ENCODE measurements at places on chromosomes 11 and 22. TPM values are rescaled to one million over a fixed set of nuclear protein-coding genes. Genes with fewer than 3 reads are reported as not detected.

BTG4 gene
- not detected for total RNA-seq

DNA sequence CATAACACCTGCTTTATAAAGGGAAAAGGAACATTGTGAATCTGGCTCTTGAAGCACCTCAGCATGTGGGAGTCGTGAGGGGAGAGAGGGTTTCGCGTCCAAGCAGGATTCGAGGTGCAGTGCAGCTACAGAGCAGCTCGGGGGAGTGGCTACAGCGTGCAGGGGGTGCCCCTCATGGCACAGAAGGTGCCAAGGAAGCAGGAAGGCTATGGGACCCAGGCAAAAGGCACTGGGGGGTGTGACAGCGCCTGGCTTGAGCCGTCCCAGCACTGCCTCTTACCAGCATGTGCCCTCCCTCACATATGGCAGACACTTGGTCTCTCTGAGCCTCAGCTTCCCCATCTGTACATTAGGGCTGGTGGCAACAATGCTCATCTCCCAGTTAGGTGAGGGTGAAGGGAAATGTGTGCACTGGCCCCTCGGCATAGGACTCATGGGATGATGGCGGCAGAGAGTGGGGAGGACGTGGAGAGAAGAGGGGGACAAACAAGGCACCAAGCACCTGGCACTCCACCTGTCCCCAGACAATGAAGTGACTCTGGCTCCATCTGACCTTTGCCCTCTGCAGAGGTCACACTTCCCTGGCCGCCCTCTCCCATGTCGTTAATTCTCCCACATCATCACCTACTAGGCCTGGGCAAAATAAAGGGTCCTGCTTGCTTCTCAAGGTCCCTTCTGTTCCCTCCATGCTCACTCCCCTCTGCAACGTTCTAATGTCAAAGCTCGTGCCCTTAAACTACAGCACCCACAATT, 10.4 kb downstream of the TNKS1BP1 start:
- peak overlapping the region; percentile 73 for H3K27ac ChIP-seq
- no peak for DNase-seq
- no peak overlapping the region for H3K4me3 ChIP-seq
- H3K4me1 ChIP-seq: peaks cover 100% of the 10 kb centered on the region

GRCh38 chr22:38069372-38070249, 12.4 kb downstream of the PICK1 start:
- H3K4me3 ChIP-seq: peak overlapping the region; percentile 60
- no peaks in the 10 kb centered on the region for H3K27me3 ChIP-seq
- peak overlapping the region; percentile 91 for H3K27ac ChIP-seq

DNA sequence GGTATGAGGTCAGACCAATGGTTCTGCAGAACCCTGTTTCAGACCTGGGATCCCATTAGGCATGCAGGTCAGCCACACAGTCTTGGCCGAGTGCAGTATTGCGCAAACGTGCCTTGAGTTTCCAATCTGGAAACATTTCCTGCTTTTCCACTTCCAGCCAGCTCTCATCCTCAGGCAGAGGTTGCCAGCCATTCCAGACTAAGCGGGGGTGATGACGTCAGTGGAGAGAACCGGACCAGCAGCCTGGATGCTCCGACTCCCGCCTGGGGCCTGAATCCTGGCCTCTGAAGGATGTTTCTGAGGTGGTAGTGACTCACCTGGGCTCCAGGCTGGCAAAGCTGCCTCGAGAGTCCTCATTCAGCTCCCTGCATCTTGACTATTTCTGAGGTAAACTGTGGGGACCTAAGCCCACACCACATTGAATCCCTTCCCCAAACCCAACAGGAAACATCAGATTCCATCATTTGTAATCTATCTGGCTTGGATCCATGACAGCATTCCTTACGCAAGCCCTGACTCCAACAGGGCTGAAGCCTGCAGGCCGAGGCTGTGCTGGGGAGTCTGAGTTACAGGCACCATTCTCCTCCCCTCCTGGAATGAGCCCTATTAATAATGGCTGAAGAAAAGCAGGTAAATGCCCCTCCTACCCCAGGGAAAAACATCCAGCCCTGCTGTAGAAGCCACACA, 83.0 kb downstream of the ABTB2 start:
- H3K4me3 ChIP-seq: no peak overlapping the region
- peak; percentile 83 for DNase-seq
- H3K27me3 ChIP-seq: no peaks in the 10 kb centered on the region

GRCh38 chr22:46791201-46791731, 28.8 kb downstream of the TBC1D22A start:
- no peak for DNase-seq
- peak overlapping the region; percentile 36 for H3K27ac ChIP-seq
- H3K27me3 ChIP-seq: no peaks in the 10 kb centered on the region
- H3K4me3 ChIP-seq: peak overlapping the region; percentile 3
- peaks cover 27% of the 10 kb centered on the region for H3K36me3 ChIP-seq
